ENCODE measurements at places on chromosomes 3 and 15.

GRCh38 chr3:49992326-49992725 is 52.4 kb downstream of the RBM6 start:
- no peak for DNase-seq

DNA sequence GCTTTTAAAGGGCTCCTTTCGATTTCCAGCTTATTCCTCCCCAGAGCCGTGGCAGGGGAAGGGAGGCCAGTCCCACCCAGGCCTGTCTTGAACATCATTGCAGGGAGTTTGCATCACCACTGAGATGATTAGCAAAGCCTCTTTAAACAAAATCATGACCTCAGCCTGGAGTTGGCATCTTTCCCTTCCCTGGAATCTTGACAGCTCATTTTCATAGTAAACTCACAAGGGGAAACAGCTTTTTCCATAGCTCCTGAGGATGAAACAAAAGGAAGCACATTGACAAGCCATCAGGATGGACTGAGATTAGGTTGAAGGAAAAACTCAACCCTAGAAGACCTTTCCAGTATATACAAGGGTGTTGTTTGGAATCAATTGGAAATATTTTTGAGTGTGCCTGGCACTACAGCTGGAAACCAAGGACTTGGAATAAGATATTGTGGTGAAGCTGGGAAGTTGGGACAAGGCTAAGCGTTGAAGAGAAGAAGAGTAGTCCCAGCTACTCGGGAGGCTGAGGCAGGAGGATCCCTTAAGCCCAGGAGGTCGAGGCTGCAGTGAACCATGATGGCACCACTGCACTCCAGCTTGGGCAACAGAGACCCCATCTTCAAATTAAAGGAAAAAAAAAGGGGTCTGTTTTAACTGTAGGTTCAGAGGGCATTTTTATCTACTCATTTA is 3.1 kb upstream of the LARP6 start:
- no peak for DNase-seq

DNA sequence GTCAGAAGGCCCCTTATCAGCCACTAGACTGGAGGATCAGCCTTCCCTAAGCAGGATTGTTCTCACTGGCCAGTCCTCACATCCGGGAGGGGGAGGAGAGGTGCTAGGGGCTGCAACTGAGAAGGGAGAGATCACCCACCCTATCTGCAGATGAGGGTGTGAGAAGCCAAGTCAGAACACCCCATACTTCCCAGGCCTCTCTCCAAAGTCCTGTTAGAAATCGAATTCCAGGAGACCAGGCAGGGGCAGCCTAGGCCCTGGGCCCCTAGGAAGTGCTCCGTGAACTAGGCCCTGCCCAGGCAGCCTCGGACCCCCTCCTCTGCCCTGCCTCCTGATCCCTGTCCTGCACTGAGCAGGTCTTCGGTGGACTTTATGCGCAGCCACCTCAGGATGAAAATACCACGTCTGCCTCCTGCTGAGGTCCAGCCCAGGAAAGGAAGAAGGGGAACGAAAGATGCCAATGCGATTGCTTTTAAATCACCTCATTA is 933 bp downstream of the DZIP1L start:
- no peak for DNase-seq

- no peak for DNase-seq
Measured at GRCh38 chr3:167287308-167287707, 92.8 kb downstream of the ZBBX start.

GRCh38 chr15:63306492-63307073 is 29.2 kb downstream of the APH1B start:
- DNase-seq, result no peak

DNA sequence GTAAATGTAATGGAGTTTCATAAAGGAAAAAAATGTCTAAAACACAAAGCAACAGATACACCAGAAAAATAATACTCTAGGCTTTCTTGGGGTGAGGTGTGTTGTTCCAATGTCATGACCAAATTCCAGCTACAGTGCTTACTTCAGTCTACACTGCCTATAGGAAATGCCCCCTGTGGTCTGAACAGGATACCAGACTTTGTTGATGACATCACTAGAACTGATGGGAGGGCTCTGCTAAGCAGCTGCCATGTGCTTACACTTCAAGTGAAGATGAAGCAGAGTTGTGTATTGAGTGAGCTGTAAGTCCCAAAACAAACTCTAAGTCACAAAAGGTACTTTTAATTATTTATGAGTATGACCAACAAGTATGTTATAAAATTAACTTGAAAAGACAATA is 456.1 kb upstream of the IL12A start:
- DNase-seq, result no peak

DNA sequence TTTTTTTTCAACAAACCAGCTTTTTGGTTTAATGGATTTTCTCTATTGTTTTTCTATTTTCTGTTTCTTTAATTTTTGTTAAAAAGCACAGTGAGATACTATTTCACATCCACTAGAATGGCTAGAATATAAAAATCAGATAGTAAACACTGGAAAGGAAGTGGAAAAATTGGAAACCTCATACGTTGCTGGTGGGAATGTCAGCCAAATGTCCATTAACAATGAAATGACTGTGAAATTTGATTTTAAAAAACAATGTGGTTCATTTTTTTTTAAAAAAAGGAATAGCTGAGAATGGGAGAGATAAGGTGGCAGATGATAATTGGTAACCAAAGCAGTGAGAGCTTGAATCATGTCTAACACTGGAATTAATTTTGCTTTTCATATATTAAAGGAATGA is 19.9 kb downstream of the NR2C2 start:
- no peak for DNase-seq

DNA sequence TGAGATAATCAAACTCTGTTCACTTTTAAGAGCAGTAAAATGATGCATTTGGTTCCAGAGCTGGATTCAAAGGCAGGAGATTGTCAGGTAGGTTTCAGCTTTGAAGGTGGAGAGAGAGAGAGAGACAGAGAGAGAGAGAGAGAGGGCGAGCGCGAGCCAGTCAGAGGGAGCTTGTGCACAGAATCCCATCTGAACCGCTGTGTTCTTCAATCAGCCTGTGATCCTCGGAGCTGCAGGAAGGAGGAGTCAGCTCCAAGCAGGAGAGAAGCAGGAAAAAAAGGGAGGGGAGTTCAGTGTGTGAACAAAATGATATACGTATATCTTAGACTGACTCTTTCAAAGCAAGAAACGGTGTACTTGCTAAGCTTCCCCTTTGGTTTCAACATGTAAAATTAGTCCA is at the start of gene GPR149:
Gene GPR149, minus strand, starts transcription at position 177 of the 400 bp plus-strand sequence. CDS start 575 bp downstream, outside the sequence.
- DNase-seq, result peak; percentile 37

DNA sequence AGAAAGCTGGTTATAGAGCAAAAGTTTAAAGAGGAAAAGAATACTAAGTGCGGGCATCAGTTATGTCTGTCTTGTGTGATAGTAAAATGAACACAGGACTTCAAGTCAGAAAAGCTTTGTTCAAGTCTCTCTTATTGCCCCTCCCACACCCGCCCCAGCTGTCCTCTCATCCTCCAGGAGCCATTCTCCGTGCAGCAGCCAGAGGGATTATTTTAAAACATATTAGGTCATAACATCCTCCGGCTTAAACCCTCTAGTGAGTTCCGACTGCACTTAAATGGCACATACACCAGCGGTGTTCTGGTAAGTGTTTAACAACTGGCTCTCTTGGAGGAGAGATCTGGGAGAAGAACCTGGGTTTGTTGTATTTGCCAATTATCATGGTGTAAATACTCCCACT is 104.8 kb upstream of the TNFAIP8L3 start:
- DNase-seq, result no peak

DNA sequence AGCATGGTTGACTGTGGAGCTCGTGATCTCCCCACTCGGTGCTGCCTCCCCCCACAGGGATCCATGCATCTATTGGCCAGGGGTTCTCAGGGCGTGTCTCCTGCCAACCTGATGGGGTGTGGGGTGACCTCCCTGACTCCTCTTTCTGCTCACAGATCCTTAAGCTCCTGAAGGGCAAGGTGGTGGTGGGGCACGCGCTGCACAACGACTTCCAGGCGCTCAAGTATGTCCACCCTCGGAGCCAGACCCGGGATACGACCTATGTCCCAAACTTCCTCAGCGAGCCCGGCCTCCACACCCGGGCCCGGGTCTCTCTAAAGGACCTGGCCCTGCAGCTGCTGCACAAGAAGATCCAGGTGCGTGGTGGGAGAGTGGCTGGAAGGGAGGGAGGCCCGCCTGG is 7.9 kb downstream of the AEN start:
- DNase-seq, result no peak

DNA sequence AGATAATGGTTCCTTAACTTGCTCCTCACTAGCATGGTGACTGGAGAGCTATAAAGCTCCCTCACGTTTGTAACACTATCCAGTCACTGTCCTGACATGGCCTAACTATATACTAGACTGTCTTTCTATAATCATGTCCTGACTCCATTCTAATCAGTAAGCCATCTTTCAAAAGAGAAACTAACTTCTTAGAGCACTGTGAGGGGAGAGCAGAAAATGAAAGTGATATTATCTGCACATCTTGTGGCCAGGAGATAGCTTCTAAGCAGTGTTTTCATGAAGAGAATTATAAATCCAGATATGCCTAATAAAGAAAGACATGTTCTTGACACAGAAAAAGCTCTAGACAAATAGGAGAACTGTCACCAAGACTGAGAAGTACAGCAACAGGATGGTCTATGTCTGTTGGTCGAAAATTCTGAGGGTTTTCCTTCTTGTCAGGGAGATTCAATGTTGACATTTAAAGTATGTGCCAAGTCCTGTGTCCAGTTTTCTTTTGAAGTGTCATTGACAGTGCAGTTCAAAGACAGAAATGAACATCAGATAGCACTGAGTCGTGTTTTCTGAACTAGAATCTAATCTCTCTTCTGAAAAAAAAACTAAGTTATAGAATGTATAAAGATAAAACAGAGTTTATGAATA is 230.6 kb upstream of the PEX5L start:
- no peak for DNase-seq

- DNase-seq, result no peak
Measured at GRCh38 chr15:85788771-85789495, 5.8 kb downstream of the KLHL25 start.

DNA sequence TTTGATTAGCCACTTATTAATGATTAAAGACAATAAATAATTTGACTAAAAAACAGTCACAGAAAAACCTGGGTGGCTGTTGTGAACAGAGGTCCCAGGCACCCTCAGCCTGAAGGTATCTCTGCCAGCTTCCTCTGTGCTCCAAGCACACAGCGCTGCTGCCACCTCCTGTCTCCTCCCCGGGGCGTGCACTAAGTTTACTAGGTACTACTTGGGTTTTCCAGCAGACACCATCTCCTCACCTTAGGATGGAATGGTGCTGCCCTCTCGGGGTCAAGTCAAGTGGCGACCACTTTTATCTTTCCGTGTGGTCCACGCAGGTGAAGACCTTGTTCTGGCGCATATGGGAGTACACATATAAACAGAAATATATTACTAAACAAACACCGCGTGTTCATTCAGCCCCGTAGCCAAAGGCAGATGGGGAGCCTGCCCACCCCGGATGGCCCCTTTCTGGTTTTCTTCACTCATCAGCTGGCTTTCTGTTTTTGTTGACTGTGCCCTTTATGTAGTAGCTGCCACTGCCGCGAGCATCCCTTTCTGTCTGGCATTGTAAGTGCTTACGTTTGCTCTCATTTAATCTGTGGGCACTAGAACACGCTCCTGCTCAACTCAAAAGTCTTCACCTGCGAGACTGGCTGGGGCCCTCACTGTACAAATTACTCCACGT is 128.0 kb downstream of the LRIG1 start:
- no peak for DNase-seq

DNA sequence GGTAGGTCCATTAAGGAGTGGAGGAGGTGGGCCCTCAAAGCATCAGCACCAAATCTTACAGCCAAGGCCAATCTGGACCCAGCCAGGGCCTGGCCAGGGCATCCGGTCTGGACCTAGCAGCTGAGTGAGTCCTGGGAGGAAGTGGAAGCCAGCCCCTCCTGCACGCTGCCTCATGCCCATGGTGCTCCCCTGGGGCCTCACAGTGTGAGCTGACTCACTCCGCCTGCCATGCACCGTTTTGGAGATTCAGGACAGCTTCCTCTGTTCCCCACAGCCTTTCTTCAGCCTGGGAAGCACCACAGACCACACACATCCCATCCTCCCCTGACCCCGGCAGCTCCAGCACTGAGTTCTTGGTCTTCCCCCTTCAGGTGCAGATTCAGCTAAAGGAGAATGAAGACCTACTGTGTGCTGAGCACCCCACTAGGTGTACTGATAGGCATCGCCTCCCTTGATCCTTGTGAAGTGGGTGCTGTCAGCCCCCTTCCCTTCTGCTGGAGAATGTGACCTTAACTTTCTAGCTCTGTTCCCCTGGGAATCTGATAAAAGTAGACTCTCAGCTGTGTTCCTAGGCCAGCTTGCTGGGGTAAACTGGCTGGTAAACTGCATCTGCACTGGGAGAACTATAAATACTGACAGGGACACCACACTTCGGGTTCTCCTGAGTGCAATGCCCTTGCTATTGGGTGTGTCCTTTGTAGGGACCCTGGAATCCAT is 36.8 kb upstream of the SEC13 start:
- peak; percentile 60 for DNase-seq

DNA sequence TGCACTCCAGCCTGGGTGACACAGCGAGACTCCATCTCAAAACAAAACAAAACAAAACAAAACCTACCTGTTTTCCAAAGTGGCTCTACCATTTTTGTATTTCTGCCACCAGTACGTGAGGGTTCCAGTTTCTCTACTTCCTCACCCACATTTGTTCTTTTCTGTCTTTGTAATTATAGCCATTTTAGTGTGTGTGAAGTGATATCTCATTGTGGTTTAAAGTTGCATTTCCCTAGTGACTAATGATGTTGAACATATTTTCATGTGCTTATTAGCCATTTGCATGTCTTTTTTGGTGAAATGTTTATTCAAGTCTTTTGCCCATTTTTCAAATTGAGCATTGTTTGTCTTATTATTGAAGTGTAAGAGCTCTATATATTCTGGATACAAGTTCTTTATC is 50.7 kb downstream of the TRA2B start:
- no peak for DNase-seq

GRCh38 chr3:162122405-162122804 is 625.8 kb downstream of the OTOL1 start:
- DNase-seq, result no peak

DNA sequence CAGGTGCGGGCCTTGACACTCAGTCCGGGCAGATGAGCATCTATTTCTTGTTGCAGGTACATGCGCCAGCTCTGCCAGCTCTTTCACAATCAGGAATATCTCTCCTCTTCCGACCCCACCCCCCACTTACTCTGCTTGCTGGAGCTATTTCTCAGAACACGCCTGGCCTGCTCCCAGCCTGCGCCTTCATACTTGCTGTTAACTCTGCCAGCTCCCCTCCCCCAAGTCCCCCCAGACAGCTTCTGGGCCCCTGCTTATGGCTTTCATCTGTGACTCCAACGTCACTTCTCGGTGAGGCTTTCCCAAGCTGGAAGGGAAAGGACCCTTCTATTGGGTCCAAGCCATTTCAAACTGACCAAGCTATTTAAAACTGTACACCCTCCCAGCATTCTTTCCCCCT is 15.2 kb downstream of the MAGEF1 start:
- DNase-seq, result no peak

DNA sequence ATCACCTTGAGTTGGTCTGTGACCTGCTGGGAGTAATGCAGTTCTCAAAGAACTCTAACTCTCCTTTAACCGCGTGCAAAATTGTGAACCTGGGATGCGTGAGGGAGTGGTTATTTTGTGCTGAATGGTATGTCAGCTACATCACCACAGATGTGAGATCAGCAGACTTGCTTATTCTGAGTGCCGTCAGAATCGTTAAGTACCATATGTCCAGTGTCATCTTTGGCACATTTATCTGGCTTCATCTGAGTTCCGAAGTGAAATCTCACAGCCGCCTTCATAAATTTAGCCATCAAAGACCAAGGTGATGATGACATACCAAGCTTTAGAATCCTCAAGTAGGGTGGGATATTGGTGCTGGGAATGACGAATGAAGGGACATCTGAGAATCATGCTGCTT is 347.2 kb upstream of the TPRG1 start:
- DNase-seq, result no peak

- no peak for DNase-seq
Measured at GRCh38 chr3:153210146-153210545, 48.1 kb downstream of the RAP2B start.

Data from glutamatergic neuron (in vitro differentiated cells).